Bronchial epithelial cell (primary cell): ENCODE measurements at places on chromosomes 6 and 20.

DNA sequence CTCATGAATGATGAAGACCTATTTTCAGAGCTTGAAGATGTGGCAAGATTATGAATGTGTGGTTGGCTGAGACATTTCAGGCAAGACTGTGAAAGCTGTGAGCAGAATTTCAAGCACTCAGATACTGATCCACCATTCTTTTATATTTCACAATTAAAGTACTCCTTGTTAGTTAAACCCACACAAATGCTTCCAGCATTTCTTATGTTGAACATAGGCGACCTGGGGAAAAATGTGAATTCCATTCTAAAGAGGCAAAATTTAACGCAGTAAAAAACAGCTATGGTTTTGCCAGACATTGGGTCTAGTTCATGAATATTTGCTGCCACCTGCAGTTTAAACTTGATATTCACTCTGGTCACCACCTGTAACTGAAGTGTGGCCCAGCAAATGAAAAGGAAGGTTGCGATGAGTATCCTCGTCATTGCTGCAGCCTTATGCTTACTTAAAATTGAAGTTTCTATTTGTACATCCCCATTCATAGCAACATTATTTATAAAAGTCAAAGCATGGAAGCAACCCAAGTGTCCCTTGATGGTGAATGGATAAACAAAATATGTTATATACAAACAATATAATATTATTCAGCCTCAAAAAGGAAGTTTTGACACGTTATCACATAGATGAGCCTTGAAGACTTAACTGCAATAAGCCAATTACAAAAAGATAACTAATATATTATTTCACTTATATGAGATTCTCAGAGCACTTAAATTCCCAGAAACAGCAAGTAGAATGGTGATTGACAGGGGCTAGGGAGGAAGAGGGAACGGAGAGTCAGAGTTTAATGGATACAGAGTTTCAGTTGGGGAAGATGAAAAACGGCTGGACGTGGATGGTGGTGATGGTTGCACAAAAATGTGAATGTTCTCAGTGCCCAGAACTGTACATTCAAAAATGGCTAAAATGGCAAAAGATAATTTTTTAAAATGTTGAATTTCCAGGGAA, 32.4 kb upstream of the FAM184A start:
- peak; percentile 58 for DNase-seq

- no peak for DNase-seq
Measured at GRCh38 chr6:72382602-72383529, 239.0 kb upstream of the KCNQ5 start.

DNA sequence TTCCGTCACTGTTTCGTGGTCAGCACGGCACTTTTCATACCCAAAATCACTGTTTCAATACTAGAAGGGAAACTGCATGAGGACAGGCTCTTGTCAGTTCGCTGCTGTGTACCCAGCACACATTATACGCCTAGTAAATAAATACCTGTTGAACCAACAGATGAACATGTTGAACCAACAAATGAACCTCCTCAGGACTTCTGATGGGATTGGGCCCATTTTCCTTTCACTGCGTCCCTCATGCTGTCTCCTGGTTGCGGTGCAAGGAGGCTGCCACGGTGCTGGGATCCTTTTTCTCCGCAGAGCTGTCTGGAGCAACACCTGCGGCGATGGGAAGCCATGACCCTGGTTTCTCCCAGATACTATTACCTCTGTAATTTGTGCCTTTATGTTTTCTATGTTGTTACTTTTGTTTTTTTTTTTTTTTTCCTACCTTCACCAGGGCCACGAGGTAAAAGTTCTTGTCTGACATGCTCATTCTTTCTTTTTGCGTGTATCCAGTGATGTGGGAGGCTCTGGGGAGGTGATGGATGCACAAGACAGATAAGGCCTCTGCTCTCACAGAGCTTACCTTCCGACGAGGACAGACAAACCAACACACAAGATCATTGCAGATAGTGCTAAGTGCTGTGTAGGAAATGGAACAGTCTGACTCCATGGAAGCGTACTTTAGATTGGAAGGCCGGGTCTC, 1.1 kb downstream of the VAPB start:
- no peak for DNase-seq

DNA sequence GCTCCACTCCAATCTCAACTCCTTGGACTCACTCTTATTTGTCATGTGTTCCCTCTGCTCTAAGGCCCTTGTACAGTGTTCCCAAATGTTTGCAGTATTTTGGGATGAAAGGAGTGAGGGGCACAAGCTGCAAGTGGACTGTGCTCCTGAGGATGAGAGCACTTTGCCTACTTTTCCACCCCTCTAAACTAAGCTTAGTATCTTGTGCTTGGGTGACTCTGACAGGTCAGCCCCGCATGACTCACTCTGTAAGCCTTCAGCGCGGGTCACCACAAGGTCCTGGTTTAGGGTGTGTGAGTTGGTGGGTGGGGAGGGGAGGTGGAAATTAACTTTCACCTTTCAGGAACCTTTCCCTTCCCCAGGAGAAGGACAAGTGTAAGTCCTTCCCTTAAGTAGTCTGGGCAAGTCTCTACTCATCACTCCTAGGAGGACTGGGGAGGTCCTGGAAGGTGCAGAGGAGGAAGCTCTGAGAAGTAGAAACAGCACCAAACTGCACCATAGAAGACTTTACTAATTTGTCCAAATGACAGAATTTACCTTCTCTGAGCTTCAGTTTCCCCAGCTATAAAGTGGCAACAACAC, 68.8 kb upstream of the EPB41L1 start:
- peak; percentile 92 for DNase-seq

DNA sequence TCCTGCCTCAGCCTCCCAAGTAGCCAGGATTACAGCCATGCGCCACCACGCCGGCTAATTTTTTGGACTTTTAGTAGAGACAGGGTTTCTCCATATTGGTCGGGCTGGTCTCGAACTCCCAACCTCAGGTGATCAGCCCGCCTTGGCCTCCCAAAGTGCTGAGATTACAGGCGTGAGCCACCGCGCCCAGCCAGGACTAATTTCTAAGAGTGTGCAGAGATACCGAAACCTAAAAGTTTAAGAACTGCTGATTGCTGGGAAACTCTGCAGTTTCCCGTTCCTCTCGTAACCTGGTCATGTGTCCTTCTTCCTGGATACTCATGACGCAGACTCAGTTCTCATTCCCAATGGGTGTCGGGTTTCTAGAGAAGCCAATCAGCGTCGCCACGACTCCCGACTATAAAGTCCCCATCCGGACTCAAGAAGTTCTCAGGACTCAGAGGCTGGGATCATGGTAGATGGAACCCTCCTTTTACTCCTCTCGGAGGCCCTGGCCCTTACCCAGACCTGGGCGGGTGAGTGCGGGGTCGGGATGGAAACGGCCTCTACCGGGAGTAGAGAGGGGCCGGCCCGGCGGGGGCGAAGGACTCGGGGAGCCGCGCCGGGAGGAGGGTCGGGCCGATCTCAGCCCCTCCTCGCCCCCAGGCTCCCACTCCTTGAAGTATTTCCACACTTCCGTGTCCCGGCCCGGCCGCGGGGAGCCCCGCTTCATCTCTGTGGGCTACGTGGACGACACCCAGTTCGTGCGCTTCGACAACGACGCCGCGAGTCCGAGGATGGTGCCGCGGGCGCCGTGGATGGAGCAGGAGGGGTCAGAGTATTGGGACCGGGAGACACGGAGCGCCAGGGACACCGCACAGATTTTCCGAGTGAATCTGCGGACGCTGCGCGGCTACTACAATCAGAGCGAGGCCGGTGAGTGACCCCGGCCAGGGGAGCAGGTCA, at the start of gene HLA-E:
TSS of gene HLA-E (plus strand) at position 429 of the 945 bp plus-strand sequence. CDS start at position 452, 23 bp downstream.
- DNase-seq, result peak; percentile 99

- DNase-seq, result no peak
Measured at GRCh38 chr20:10645205-10645570, 28.6 kb downstream of the JAG1 start.

- DNase-seq, result no peak
Measured at GRCh38 chr20:24420567-24420966, 48.9 kb upstream of the SYNDIG1 start.

GRCh38 chr20:20225325-20226043, 142.4 kb upstream of the INSM1 start:
- no peak for DNase-seq
